ENCODE measurements at places on chromosomes 13 and 19. TPM values are rescaled to one million over a fixed set of nuclear protein-coding genes. Genes with fewer than 3 reads are reported as not detected.

GRCh38 chr13:90696656-90697055 is 650.8 kb upstream of the MIR17HG start:
- no peak for DNase-seq

DNA sequence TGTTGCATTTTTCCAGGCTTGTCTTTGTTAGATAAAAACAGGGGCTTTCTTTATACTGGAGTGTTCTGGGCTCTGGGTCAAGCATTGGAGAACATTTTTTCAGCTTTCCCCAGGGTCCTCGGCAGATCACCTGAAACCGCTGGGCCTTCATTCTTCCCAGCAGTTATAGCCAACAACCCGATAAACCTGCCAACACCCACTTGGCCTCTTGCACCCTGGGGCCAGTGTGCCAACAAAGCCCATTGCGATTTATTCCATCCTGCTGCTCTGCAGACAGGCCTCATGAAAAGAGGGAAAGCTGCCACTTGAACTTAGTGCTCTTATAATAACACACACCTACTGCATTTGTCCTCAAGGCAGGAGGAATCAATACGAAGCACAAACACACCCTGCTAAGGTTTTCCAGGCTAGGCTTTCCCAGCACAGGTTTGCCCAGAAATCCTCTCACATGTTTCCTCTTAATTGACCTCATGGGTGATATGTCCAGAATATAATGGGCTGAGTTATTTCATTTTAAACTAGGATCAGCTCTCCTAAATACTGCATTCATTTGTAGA is 669.3 kb downstream of the LIG4 start:
- no peak for DNase-seq

DNA sequence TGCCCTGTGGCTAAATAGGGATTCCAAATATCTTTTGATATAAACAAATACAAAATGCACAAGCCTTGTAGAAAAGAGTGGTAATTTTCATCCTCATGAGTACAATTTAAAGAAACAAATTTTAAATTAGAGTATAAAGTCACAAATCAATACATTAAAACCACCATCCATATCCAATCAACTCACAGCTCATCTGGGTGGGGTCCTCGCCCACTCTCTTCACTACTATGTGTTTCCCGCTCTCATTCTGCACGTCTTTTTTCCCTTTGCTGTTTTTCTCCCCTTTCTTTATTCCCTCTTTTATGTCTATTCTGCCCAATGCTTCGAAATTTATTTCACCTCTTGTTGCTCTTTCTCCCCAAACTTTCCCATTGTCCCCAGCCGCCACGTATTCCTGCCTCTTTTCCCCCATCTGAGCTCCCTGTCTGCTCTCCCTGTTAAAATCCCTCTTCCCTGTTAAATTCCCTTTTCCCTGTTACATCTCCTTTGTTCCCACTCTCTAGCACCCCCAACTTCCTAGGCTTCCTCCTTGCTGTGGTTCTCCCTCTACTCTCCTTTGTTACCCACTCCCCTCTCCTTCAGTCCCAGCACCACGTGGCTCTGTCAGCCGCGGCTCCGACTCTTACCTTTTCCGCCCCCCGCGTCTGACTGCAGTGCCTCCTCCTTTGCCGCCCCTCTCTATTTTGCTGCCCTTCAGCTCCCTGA is 1.3 kb downstream of the ZNF616 start:
- peak; percentile 3 for DNase-seq

GRCh38 chr19:50496189-50497021 is 14.6 kb downstream of the JOSD2 start:
- DNase-seq = no peak

The SPRED3 gene
- total RNA-seq = 2.6 TPM

DNA sequence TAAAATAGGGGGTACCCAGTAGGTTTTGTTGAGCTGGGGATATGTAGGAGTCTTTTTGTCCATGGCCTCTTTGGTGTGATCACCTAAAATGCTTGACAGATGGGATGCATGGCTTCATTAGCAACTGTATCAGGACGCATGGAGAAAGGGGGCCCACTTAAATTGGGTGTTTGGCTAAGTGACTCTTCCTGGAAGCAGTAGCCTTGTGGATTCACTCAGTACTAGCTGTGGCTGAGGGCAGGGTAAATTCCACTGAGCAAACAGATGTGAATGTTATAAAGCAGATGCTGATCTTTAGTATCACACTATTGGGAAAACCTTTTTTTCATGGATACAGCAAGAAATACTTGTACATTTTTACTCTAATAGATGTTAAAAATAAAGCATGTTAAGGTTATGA is 140.0 kb downstream of the FGF14 start:
- no peak for DNase-seq

The NLRP9 gene
- total RNA-seq = not detected
